ENCODE measurements at places on chromosomes 11 and 22.

DNA sequence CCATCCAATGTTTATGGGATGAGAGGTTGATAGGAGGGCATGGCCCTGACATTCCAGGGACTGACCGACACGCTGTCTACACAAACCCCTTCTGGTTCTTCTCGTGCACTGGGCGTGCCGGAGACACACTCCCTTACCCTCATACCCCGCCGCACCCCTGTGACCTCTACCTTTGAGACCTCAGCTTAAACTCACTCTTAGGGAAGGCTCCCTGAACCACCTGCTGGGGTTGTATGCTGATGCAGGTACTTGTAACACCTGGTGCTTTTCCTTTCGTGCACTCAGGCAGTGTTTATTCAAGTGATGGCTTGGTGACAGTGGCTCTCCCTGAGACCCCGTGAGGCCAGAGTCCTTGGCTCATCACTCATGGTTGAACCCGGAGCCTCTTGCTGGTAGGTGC lies 12.0 kb downstream of the PPARA start:
- DNase-seq = no peak

GRCh38 chr22:50700387-50701075 lies 27.9 kb downstream of the SHANK3 start:
- no peak for DNase-seq

- DNase-seq = no peak
Observed at GRCh38 chr22:50610581-50610980, 10.0 kb downstream of the MAPK8IP2 start.

- DNase-seq = no peak
Observed at GRCh38 chr22:35638001-35638400, 10.2 kb upstream of the APOL6 start.

DNA sequence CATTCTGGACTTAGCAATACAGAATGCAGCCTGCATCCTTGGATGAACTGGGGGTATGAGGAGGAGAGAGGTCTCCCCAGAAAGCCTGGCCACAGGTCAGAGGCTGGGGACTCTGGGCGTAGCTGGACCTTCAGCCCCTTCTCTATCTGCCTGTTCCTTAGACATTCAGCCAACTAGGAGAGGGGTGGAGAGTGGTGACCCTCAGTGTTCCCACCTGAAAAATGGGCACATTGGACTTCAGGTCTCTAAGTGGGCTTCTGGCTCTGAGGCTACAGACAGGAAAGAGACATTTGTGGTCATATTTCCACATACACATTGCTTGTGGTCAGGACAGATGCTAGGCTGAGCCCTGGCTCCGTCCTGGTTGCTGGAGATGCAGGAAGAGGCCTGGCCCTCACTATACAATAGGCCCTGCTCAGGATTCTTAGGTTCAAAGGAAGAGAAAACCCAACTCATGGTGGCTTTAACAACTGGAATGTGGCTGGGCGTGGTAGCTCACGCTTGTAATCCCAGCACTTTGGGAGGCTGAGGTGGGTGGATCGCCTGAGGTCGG lies 30.1 kb upstream of the CBX7 start:
- no peak for DNase-seq

Data from 8988T (cell line).